AG08395 (cell line): ENCODE measurements at places on chromosomes 6 and 20.

GRCh38 chr20:13318871-13319521 lies 97.9 kb downstream of the ISM1 start:
- DNase-seq: peak; percentile 2

DNA sequence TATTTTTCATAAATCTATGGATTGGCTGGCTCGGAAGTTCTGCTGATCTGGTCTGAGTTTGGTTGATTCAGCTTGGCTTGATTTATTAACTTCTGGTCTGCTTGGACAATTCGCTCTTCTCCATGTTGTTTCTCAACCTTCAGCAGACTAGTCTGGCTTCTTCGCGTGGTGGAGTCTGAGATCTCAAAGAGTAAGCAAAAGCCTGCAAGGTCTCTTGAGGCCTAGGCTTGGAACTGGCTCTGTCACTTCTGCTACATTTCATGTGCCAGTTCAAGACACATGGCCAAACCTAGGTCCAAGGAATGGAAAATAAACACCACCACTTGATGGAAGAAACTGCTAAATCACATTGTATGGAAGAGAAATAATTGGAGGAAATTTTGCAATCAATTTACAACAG lies 115.1 kb upstream of the JAG1 start:
- DNase-seq: no peak

- no peak for DNase-seq
These were observed 45.7 kb upstream of the IRF4 start for GRCh38 chr6:345747-346385.

- DNase-seq: no peak
These were observed 9.8 kb upstream of the SLC22A1 start for GRCh38 chr6:160111806-160112205.

- DNase-seq: no peak
These were observed 13.9 kb upstream of the SUMO4 start for GRCh38 chr6:149385998-149386646.

DNA sequence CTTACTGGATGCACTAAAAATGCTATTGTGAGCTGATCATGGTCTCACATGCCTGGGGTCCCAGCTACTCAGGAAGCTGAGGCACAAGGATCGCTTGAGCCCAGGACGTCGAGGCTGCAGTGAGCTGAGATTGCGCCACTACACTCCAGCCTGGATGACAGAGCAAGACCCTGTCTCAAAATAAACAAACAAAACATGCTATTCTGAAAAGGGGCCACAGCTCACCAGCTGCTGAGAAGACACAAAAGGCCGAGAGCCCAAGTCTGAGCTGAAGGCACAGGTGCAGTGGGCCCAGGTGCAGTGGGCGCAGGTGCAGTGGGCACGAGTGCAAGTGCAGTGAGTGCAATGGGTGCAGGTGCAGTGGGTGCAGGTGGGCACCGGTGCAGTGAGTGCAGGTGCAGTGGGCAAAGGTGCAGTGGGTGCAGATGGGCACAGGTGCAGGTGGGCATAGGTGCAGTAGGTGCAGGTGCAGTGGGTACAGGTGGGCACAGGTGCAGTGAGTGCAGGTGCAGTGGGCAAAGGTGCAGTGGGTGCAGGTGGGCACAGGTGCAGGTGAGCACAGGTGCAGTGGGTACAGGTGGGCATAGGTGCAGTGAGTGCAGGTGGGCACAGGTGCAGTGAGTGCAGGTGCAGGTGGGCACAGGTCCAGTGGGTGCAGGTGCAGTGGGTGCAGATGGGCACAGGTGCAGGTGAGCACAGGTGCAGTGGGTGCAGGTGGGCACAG lies 16.0 kb downstream of the ZBTB46 start:
- DNase-seq: no peak

GRCh38 chr6:21202521-21202920 lies 391.0 kb upstream of the SOX4 start:
- DNase-seq: no peak

DNA sequence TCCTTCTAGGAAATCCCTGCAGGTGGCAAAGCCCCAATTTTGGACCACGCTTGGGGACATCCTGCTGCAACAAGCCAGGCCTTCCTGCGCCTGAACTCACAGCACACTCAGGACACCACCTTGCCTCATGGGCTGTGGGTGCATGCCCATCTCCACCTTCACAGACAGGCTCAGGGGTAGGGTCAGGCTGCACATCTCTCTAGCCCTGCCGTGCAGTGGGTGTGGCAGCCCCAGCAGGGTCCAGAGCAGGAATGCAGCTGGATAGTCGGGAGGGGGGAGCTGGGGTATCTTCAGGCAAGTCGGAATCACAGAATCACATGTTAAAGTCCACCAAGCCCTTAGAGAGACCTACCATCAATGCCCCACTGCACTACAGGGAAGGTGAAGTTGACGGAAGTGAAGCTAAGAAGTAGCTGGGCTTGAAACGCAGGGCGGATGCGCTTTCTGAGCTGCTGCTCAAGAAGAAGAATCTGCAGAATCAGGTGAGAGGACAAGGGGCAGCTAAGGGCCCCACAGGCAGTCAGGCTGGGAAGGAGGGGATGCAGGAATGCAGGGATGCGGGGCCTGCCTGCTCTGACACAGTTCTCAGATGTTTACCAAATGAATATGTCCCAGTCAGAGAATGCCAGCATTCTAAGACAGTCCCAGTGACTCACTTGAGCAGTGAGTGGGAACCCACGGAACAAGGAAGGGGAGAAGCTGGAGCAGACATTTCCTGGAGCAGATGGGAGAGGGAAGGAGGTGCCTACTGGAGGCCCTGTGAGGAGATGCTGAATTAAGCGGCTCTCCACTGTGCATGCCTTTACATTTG lies 11.3 kb downstream of the SERPINB6 start:
- DNase-seq: peak; percentile 91
